ENCODE measurements at places on chromosomes 13 and 19.

DNA sequence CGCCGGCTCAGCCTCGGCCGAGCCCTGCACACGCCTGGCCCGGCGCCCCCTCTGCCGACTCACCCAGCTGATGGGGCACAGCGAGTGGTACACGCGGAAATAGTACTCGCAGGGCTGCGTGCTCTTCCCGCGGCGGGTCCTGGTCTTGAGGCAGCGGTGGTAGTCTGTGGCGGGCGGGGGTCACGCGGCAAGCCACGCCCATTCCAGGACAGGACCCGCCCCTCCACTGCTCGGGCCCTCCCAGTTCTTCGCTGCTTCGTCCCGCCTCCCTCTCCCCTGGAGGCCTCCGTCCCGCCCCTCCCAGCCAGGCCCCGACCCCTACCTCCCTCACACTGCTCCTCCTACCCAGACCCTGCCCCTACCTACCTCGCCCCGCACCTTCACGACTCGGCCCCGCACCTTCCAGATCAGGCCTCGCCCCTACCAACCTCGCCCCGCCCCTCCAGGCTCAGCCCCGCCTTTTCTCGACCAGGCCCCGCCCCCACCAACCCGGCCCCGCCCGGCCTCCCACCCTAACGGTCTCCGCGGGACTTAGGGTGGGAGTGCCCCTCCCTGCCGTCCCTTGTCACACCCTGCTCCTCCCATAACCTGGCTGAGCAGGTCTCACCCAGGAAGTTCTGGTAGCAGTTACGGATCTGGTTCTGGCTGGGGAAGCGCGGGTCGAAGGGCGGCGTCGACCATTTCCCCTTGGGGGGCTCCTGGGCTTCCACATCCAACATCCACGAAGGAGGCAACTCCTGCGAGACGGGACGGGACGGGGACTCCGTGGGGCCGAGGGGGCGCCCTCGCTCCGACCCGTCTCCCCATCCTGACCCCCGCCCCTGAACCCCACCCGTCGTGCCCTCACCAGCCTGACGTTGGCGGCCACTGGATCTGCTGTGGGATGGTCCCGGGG lies 469 bp downstream of the COX6B2 start:
- no peak for DNase-seq

DNA sequence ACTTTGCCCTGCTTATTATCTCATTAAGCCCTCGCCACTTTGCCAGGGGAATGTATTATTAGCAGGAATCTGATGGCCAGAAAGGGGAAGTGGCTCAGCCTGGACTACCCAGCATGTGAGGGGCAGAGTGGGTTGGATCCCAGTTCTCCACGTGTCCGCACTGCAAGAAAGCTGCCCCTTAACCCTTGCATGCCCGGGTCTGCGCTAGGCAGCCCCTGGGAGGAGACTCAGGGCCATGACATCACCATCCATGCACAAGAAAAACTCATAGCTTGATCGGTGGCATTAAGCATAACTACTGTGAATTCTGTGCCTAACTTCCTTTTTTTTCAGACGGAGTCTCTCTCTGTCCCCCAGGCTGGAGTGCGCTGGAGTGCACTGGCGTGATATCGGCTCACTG lies 8.9 kb downstream of the CACNG8 start:
- DNase-seq = no peak

DNA sequence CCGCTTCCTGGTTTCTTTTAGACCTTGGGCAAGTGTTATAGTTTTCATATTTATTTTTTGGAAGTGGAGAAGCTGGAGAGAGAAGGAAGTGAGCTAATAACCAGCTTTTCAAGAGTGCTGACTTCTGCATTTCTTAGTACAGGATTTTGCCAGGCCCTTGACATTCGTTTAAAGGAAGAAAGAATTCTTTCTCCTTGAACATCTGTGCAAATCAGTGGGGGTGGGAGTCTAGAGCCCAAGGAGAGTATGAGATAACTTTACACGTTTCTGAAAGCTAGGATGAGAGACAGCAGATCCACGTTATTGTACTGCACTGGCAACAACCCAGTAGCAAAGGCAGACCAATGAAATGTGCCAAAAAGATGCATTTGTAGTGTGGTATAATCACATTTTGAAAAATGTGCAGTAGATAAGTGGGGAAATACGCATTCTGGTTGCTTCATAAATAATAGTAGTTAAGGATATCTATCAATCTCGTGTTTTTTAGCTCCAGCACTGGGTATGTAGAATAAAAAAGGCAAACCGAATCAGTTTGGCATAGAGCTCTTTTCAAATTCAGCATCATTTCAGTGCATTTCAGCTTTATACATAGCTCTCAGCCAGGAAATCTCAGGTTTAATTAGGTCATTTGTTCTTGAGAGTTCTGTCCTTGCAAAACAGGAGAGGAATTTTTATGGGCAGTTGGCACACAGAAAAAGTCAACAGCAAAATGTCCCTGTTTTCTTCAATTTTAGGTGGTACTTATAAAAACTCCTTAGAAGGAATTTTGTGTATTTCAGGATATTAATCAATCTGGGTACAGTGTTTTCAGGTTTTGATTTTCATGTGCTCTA lies 4.3 kb downstream of the RNF113B start:
- no peak for DNase-seq

GRCh38 chr19:1767464-1767933 lies 14.2 kb downstream of the ONECUT3 start:
- no peak for DNase-seq

GRCh38 chr13:98942997-98943396 lies 34.9 kb downstream of the DOCK9 start:
- no peak for DNase-seq

DNA sequence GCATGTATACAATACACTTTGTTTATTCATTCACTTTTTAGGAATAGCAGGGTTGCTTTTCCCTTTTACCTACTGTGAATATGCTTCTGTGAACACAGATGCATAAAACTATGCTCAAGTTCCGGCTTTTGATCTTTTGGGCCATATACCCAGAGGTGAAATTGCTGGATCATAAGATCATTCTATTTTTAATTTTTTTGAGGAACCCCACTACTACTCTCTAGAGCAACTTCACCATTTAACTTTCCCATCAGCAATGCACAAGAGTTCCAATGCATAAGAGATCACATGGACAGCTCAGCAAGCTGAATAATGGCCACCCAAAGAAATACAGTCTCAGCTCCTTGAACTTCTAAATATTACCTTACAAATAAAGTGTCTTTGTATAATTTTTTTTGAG lies 17.0 kb upstream of the SIGLEC10 start:
- no peak for DNase-seq

GRCh38 chr13:21670006-21670882 lies 629 bp upstream of the FGF9 start:
- DNase-seq = no peak

- no peak for DNase-seq
Observed at GRCh38 chr19:5832527-5833216, 6.8 kb downstream of the FUT6 start.

- DNase-seq = no peak
Observed at GRCh38 chr19:12833418-12833737, 1.0 kb downstream of the RTBDN start.

- DNase-seq = no peak
Observed at GRCh38 chr19:30226464-30227011, 145.6 kb upstream of the ZNF536 start.

DNA sequence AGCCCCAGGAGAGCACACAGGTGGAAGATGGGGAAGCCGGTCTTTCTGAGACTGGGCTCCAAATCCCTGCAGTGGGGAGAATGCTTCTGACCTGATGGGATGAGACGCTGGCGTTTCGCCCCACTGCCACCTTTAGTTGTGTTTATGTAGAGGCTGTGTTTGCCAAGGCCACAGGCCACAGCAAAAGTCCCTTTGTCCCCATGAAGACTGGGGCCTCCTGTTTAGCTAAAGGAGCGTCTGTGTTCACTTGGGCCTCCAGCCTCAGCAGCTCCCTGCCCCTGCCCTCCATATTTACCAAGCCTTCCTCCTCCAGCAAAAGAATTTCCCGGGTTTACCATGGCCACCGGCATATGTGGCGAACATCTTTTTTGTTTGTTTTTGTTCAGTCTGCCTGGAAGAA lies 10.4 kb upstream of the KLK14 start:
- no peak for DNase-seq

DNA sequence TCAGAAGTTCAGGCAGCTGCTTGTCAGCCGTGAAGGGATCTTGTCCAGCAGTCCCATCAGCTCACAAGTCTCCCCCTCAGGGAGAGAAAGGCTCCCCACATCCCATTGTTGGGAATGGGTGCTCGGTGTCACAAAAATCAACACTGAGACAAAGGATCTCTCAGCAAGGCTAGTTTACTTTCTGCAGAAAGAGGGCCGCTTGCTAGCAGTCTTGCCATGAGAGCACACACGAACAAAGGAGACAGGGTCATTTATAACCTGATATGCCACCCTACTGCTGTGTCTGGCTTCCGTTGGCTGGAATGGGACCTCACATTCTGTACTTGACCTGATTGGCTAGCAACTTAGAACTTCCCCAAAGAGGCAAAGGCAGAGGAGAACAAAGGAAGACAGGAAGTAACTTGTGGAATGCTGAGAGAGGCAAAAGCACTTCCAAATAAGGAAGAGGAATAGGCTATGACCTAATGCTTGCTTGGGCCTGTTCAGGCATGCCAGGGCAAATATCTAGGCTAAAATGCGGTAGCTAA lies 8.7 kb upstream of the IGFL3 start:
- DNase-seq = peak; percentile 44

GRCh38 chr19:6730153-6730804 lies 7.1 kb downstream of the GPR108 start:
- no peak for DNase-seq

DNA sequence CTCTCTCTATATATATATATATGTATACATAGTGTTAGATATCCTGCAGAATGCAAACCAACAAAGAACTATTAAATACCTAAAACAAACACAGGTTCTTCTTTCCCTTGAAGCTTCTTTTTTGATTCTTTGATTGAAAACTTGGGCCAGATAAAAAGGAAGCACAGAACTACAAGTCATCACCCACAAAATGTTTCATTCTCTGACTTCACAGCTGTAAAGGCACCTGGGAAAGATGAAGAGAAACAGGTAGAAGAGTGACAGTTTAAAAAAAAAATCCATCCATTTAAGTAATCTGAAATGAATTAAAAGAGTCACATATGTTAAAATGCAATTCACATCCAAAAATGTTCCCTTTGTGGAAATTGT lies 90.7 kb upstream of the FNDC3A start:
- no peak for DNase-seq

- DNase-seq = peak; percentile 15
Observed at GRCh38 chr13:21637296-21637695, 33.3 kb upstream of the MICU2 start.

- no peak for DNase-seq
Observed at GRCh38 chr13:71695662-71696061, 171.3 kb downstream of the DACH1 start.

DNA sequence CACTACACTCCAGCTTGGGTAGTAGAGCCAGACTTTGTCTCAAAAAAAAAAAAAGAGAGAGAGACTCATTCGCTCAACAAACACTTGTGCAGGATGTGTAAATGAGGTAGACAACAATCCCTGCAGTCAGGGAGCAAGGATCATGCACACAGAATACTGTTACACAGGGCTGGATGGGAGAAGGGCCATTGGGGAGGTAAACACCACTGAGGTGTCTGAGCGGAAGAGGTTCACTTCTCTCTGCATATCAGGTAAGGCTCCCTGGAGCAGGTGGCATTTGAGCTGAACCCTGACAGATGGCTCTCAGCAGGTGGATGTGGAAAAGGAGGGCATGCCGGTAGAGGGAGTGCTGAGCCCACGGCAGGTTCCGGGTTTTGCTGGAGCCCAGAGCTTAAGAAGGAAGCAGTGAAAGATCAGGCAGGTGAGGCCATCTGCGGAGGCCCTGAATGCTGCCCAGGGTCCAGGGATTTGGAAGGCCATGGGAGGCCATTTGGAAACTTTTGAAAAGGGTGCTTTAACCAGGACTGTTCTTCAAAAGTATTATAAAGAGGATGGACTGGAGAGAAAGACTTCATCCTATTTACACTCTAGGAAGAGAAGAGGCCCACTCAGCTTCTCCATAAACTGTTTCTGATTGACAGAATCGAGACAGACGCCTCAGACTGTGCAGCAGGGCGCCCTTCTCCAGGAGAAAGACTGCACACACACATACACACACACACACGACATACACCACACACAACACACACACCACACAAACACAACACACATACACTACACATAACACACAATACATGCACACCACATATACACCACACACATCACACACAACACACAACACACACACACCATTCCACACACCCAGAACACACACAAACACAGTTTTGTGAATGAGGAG lies 199.4 kb downstream of the USP12 start:
- DNase-seq = no peak

- DNase-seq = no peak
Observed at GRCh38 chr13:33639626-33640080, 178.3 kb upstream of the RFC3 start.

DNA sequence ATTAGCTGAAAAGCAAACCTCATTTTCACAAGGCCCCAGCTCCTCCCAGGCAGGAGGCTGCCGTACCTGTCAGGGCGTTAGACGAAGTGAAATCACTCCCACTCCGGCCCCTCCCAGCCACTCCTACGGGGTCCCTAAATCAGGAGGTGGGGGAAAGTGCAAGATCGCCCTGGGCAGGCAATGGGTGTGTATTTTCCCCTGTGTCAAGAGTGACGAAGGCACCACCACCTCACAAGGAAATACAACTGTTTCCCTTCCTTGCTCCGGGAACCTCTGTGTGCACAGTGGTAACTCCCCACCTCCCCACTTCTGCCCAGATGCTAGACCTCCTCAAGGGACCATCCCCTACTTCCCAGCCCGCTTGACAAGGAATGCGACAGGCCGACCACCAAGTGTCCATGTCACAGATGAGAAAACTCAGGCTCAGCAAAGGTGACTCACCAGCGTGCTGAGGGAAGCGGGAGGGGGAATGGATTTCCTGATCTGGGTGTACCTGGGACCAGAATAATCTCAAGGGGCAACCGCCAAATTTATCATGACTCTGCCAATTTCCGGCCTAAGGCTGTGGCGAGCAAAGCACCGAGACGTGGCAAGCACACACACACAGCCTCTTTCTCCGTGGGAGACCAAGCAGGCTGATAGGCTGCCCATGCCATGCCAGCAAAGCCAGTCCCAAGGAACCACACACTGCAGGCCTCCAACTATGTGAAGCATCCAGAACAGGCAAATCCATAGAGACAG lies 7.3 kb downstream of the PPP6R1 start:
- DNase-seq = no peak

DNA sequence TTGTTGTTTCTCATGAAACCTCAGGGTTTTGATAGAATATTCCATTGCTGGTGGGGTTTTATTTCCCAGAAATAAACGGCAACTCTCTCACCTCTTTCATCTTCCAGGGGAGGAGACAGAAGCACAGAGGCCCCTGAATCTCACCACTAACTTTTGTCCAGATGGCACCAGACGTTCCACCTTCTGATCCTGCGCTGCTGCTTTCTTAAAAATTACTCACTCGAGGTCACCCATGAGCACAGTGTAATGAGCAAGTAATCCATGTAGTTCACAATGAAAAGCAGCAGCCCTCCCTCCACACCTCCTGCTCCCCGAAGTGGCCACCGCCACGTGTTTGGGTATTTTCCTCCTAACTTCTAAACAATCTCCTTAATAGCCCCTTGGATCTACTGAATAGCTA lies 51.3 kb downstream of the TEX29 start:
- DNase-seq = no peak

All from HS-5 (cell line).